RWPE1 (cell line): ENCODE measurements at places on chromosomes 7 and 10.

DNA sequence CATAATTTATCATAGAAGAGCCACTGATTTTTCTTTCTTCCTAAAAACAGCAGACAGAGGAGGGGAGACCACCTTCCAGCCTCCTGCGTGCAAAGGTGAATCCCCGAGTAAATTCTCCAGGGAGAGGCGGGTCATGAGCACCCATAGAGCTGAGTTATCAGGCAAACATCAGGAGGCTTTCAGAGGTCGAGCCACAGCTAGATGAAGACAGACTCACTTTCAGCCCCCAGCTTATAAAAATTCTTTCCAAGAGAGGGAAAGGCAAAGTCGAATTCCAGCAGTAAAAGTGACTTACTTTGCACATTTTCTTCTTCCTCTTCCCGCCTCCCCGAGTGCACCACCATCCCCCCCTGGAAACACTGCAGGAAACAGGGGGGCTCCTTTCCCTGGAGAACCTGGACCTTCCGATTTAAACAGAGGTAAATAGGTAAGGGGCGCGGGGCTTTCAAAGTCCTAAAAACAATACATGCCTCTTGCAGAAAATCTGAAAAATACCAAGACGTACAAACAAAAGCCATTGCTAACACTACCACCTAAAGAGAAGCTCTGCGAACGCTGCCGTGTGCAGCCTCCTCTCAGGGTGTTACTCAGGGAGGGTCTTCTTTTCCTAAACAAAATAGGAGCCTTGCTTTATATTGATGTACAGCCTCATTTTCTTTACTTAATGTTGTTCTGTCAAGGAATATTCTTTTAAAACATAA lies 163.8 kb downstream of the SVIL start:
- no peak for DNase-seq

GRCh38 chr10:62726638-62727037 lies 77.9 kb upstream of the ADO start:
- no peak for DNase-seq

GRCh38 chr10:92598321-92598720 lies 5.4 kb downstream of the KIF11 start:
- DNase-seq, result no peak

GRCh38 chr7:4272141-4272540 lies 410.0 kb upstream of the FOXK1 start:
- DNase-seq, result no peak
